Sigmoid colon (tissue), 7 donors: ENCODE measurements at places on chromosomes 7 and 10. TPM values are rescaled to one million over a fixed set of nuclear protein-coding genes. Genes with fewer than 3 reads are reported as not detected.

Gene TDRD1
- total RNA-seq, result 0.28 TPM

Gene DNAJC30
- 5.0 TPM for total RNA-seq

Gene PRSS58
- total RNA-seq, result not detected

Gene HOXA7
- 7.8 TPM for total RNA-seq

Gene PILRA
- total RNA-seq, result 10.0 TPM

Gene AKR1C8
- not detected for total RNA-seq

Gene AGAP6
- 27.1 TPM for total RNA-seq

Gene FMC1
- total RNA-seq, result 27.1 TPM

Gene NKX2-3
- total RNA-seq, result 49.9 TPM

Gene SPDYE16
- total RNA-seq, result 0.16 TPM

Gene CTAGE8
- total RNA-seq, result not detected

Gene SPDYE9
- not detected for total RNA-seq

Gene TRIM73
- 1.9 TPM for total RNA-seq

Gene OR2A1
- 0.16 TPM for total RNA-seq

Gene AGR2
- not detected for total RNA-seq

Gene PRTFDC1
- 13.2 TPM for total RNA-seq

Gene C10orf143
- 6.8 TPM for total RNA-seq

Gene ZNF239
- total RNA-seq, result 4.1 TPM

Gene OPALIN
- not detected for total RNA-seq

Gene AVPI1
- 10.5 TPM for total RNA-seq

Gene RNF148
- total RNA-seq, result 1.2 TPM

Gene LRRC18
- not detected for total RNA-seq

Gene TEX36
- total RNA-seq, result not detected

Gene CALY
- 5.0 TPM for total RNA-seq

Gene UNCX
- not detected for total RNA-seq

Gene SPDYE2
- total RNA-seq, result not detected

Gene GBX1
- not detected for total RNA-seq

Gene MACC1
- total RNA-seq, result under 0.01 TPM

Gene SH2D4B
- not detected for total RNA-seq

Gene CRTAC1
- 6.4 TPM for total RNA-seq

Gene C10orf105
- total RNA-seq, result not detected

Gene NPSR1
- not detected for total RNA-seq

Gene GDI2
- 178 TPM for total RNA-seq
